ENCODE measurements at places on chromosomes 3 and 15.

DNA sequence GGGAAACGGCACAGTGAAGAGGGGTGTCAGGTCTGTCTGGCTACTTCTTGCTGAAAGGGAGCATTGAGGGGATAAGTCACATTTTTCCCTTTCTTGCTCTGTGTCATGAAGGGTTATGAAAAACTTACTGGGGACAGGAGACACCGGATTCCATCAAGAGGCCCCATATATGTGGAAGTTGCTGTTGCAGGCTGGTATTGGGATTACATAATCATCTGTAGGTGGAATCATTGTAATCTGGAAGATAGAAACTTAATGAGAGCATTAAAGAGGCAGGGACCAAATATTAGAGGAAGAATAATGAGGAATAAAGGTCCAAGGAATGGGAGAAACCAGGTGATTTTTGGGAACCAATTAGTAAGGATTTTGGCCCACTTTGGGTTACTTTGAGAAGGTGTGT lies 4.2 kb upstream of the TCAIM start:
- no peak for DNase-seq

DNA sequence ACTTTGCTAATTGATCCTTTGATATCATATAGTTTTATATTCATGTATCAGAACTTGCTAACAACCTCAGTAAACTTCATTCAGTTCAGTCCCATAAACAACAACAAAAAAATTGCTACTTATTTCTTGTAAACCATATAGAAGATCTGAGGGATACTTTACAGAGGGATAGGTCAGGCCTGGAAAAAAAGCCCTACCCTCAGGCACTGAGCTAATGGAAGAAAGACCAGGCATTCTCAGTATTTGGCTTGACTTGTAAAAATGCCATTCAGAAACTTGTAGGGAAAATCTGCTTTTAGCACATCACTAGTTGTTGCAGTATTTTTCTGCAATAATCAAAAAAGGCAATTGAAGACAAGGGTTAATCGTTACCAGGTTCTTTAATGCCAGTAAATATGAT lies 33.1 kb downstream of the ARMC8 start:
- no peak for DNase-seq

- peak; percentile 35 for DNase-seq
Measured at GRCh38 chr15:75104804-75105557, 81.6 kb downstream of the PPCDC start.

GRCh38 chr15:53836618-53837017 lies 77.2 kb upstream of the WDR72 start:
- no peak for DNase-seq

DNA sequence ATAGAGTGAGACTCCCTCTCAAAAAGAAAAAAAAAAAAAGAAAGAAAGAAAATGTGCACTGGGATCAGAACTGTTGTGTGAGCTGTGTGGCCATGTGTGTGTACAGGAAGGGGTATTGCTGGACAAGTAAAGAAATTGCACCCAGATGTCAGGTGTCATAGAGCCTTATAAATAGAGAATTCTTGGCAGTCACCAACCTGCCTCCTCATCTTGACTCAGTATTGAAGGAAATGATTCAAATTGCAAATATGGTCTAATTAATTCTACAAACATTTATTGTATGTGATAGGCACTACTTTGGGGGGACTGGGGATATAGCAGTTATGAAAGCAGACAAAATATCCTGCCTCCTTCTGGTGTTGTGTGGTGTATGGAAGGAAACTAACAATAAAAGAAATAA lies 243.8 kb upstream of the TTC14 start:
- no peak for DNase-seq

DNA sequence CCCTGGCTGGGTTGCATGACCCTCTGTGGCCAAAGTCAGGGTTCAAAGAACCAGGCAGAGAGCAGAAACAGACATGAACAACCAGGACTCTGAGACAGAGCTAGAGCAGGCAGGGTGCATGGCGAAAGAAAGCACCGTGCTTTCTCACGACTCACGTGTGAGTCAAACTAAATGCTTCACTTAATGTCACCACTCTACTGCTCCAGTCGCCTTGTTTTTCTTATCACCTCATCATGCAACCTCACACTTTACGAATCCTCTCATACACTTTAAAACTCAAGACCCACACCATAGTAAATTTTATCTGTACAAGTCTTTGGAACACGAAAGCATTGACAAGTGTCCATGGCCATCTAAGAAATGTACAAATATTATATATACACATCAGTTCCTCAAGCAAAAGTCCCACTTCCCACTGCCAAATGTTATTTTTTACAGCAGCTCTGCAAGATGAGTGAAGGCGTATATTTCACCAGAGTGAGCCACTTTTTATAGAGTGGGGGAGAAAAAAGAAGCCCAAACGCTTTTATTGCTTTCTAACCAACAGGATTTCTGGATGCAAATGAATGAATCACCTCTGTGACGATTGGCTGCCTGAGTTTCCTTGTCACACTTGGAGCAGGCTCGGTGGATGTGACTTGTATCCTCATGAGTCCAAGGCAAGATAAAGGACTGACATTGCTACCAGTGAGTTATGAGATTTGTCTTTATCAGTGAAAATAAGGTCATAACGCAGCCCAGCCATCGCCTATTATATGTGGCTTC lies 16.0 kb upstream of the MEGF11 start:
- no peak for DNase-seq

- DNase-seq, result no peak
Measured at GRCh38 chr15:52276256-52276770, 19.3 kb downstream of the MYO5C start.

GRCh38 chr3:196140224-196140623 lies 58.3 kb upstream of the TFRC start:
- no peak for DNase-seq

GRCh38 chr3:56822501-56822900 lies 20.8 kb upstream of the ARHGEF3 start:
- DNase-seq, result no peak

- DNase-seq, result no peak
Measured at GRCh38 chr3:196902296-196902695, 34.6 kb downstream of the SENP5 start.

DNA sequence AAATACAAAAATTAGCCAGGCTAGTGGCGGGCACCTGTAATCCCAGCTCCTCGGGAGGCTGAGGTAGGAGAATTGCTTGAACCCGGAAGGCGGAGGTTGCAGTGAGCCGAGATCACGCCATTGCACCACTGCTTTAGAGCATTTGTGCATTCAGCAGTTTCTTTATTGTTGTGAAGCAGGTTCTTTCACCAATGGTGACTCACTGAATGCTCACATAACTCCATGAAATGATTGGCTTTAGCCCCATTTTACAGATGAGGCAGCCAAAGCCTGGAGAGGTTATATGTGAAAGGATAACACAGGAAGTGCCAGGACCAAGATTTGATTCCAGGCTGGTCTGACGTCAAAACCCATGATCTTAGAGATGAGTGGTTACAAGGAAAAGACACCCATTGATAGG lies 195.2 kb downstream of the SLCO3A1 start:
- no peak for DNase-seq

DNA sequence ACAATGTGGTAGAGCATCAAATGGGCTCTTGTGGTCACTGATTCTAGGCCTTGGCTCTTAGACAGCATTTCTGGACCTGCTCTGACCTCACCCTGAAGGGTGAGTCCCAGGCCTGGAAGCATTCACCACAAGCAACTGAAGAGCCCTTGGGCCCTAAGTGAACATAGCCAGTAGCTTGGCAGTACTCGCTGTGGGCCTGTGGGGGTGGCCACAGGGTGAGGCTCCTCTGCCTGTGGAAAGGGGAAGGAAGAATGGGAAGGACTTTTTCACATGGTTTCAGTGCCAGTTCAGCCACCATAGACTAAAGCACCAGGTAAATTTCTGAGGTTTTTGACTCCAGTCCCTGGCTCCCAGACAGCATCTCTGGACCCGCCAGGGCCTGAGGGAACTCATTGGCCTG lies 5.1 kb upstream of the ZSCAN2 start:
- DNase-seq, result no peak

DNA sequence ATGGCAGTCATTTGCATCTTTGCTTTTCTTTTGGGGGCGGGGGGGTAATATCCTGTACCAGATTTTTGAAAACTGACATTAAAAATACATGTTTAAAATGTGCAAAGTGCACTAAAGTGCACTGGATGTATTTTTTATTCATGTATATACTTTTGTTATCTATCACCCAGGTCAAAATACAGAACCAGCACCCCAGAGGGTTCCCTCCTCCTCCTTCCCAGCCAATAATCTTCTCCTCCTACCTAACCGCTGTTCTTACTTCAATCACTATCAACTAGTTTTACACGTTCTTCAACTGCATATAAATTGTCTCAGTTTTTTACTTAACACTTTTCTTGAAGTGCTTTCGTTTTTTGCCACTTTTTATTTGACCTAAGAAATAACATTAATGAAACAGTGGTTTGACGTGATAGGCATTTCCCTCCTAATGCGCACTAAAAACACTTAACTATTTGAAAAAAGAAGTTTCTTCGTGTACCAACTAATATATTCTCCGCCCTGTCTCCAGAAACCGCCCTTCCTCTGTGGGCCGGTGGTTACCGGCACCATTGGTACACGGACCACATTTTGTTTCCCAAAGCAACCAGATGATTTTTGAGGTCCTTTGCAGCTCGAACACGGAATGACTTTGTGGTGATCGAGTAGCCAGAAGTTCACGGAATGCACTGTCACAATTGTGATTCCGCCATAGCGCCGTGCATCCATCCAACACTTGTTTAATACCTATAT lies 836 bp upstream of the AKAP13 start:
- no peak for DNase-seq

- no peak for DNase-seq
Measured at GRCh38 chr3:47015151-47015550, 35.7 kb downstream of the NBEAL2 start.

DNA sequence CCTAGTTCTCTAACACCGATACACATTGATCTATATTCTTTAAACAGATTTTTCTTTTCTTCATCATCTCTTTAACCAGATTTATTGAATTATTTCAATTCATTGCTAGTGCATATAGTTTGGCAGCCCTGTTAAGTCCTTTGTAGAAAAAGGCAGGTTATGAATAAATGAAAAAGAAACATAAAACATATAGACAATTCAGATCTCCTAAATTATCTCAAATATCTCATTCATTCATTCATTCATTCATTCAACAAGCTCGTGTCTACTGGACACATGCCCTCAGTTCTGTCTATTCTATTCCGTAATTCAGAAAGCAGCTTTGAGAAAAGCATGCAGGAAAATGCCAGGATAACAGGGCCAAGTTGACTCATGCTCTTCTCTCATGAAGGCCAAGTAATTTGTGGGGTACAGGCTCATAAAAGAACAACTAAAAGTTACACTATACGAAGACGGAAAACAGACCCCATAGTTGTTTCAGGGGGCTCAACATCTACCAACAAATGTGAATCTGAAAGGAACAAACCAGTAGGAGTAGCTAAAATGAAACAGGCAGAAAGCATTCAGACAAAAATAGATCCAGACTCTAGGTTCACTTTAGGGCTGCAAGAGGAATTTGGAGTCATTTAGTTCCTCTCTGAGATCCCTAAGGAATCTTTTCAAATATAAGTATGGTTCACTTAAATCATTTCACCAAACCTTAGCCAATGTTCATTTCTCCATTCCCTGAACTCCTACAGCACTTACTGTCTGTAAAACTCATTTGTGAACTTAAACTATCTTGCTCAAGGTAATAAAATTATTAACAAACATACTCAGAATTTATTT lies 7.5 kb downstream of the ZNF148 start:
- DNase-seq, result no peak

GRCh38 chr3:13016083-13016720 lies 57.0 kb downstream of the IQSEC1 start:
- DNase-seq, result no peak

DNA sequence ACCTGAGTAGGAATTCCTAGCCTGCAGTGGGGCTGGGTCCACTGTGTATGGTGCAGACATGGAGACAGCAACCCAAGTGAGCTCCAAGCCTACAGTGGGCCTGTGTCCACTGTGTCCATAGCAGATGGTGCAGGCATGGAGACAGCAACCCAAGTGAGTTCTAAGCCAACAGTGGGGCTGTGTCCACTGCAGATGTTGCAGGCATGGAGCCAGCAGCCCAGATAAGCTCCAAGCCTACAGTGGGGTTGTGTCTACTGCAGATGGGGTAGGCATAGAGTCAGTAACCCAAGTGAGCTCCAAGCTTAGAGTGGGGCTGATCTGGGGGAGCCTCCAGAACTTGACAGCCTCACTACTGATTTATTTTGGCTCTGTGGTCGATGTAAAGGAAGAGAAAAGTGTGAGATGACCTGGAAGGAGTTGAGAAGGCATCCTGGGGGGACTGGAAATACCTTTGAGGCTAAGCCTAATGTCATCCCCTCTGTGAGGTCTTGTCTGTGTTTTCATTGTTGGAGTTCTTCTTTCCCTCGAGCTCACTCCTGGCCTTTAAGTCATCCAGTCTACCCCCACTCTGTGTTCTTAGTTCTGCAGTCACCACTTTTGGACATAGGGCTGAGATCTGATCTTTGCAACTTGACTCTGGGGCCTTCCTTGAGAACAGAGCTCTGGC lies 22.4 kb upstream of the IL16 start:
- DNase-seq, result no peak

- DNase-seq, result no peak
Measured at GRCh38 chr15:92657486-92657885, 1.9 kb upstream of the FAM174B start.

- no peak for DNase-seq
Measured at GRCh38 chr15:101641894-101642293, 10.3 kb downstream of the TM2D3 start.

DNA sequence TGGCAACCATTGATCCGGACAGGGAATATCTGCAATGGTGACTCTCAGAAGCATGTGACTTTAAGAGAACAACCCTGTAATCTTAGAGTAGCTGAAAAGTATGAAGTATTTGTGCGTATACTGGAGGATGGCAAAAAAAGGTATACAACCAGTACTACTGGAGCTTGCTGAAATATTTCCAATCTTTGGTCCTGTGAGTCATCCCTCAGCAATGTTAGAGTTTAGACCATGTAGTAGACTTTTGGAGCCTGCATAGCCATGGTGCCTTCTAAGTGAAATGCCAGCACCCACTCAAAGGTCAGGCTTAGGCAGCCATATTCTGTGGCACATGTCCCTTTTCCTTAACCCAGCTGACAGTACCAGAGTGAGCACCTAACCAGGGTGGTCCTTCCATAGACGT lies 429.4 kb downstream of the NTRK3 start:
- DNase-seq, result no peak

All from urinary bladder (tissue), 4 donors.